Activated CD4-positive, alpha-beta T cell treated with anti-CD3 and anti-CD28 coated beads, Interleukin-2, amount 50 U/mL, for 1 hour (primary cell): ENCODE measurements at places on chromosomes 5 and 9.

DNA sequence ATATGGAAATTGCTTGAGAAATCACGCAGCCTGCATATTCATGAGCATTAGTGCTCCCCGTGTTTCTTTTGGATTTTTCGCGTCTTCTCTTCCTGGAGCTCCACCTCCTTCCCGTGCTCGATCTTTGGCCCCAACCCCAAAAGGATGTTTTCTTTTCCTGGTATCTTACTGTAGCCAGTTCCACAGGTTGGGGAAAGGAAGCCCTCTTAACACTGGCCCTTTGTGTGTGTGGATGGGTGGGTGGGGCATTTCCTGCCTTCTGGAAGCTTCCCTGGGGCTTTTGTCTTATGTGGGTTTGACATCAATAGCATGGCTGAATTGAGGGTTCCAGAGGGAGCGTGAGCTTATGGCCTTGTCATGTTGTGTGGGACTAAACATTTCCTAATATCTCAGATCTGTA lies 21.9 kb downstream of the STXBP1 start:
- no peak for DNase-seq

GRCh38 chr9:129021091-129021490 lies 7.0 kb downstream of the SH3GLB2 start:
- DNase-seq = no peak

DNA sequence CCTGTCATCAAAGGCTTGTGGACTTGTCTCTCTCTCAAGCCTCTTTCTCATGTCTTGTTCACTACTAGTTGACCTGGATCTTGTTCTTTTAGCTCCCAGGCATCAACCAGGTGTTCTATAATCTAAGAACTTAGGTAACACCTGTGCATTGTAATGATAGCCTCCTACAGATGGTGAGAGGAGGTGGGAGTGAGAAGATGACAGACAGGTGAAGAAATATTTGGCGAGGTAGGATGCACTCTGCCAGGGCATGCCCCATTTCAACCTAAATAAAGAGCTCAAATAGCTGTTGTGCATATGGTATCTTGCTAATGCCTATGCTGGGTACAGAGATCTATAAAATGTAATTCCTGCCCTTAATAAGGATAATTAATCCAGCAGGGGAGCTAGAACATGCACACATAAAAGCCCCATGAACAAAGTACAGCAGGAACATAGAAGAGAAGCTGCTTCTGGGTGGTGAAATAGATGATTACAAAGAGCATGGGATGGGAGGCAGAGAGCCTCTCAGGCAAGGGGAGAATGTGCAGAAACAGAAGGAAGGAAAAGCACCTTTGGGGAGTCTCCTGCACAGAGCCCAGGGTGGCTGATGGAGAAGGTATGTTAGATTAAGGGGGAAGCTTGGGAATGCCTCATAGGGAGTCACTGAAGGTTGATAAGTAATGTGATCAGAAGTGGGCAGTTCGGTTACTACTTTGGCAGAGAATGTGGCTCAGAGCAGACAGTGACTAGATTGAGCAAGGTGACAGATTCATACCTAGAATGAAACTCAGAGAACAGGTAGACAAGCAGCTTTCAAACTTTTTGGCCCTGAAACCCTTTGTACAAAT lies 28.0 kb upstream of the PLIN2 start:
- no peak for DNase-seq

- no peak for DNase-seq
Measured at GRCh38 chr5:176769911-176770310, 40.4 kb upstream of the UNC5A start.

GRCh38 chr5:113161806-113162205 lies 185.2 kb downstream of the DCP2 start:
- DNase-seq = no peak
